Activated naive CD8-positive, alpha-beta T cell treated with anti-CD3 and anti-CD28 coated beads, Interleukin-2, amount 10 ng/mL, durations not matched to agents 7 days and 5 days (primary cell): ENCODE measurements at places on chromosomes 6 and 20.

GRCh38 chr20:4007383-4008025, 7.9 kb downstream of the RNF24 start:
- DNase-seq: no peak

DNA sequence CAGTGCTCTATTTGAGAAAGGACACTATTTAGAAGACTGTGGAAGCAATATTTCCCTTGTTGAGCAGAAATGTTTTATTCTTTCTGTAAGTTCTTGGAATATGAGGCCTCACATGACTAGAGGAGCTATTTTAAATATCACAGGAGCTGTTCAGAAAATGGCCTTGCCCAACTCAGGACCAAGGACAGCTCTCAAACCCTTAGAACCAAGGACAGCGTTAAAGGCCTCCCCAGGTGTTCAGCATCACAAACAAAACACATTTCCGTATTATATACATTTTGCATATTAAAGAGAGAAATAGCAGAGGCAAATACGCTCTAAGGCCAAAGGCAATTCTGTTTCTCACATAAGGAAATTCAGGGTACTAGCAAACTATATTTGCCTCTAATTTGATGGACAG, 631.4 kb downstream of the CDH26 start:
- no peak for DNase-seq

- no peak for DNase-seq
These were observed 32.4 kb downstream of the TAF11 start for GRCh38 chr6:34855463-34855862.

- no peak for DNase-seq
These were observed 156.8 kb upstream of the ARID1B start for GRCh38 chr6:156620331-156620730.

DNA sequence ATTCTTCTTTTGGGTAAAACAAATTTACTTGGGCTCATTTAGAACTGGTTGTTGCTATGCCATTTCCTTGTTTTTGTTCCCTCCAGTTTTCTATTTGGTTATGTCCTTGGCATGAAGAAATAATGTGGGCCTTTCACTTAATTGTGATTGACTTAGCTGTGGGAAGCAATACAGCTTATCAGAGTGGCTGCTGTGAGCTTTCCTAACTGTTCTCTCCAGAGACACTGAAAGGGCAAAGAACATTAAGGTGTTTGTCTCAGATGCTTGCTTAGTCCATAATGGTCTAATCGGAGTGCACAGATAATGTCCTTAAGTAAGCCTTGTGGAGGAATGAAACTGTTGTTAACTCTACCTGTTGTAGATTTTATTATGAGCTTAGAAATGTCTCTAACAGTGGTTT, 56.6 kb downstream of the SH3BGRL2 start:
- no peak for DNase-seq

GRCh38 chr6:132289756-132290155, 111.5 kb downstream of the MOXD1 start:
- no peak for DNase-seq

GRCh38 chr6:160221423-160221822, 37.2 kb downstream of the SLC22A2 start:
- DNase-seq: no peak

DNA sequence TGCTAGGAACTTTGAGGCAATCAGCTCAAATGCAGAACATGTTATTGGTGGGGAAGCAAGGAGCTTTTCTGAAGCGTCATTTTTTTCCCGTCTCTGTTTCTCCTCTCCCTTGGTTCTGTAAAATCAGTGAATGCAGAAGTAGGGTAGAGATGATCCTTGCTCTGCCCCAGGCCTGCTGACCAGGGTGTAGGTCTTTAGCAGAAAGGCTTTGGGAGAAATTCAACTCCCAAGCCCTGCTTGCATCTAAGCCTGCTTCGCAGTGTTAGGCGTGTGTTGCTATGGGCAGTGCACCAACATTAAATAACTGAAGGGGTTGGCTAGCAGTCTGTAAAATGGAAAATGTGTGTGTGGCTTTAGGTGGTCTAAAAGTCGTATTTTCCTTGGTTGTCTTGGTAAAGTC, 45.9 kb downstream of the SASH1 start:
- DNase-seq: no peak

GRCh38 chr20:8094850-8095249, 37.2 kb upstream of the PLCB1 start:
- DNase-seq: no peak

DNA sequence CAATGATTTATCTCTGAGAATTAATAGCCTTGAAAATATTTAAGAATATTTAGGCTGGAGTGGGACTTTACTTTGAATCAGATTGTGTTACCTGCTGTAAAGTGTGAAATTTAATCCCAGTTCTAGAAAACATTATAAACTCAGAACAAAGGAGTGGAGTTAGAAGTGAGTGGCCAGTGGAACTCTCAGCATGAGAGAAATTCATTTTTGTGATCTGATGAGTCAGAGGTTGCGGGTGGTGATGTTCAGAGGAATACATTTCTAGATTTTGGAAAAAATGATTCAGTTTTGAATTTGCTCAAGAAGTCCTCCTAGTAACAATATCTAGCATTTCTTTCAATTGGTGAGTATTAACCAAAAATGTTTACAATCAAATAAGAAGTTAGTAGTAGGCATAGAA, 167.5 kb downstream of the ZFAND3 start:
- DNase-seq: no peak

- no peak for DNase-seq
These were observed 79.8 kb downstream of the RALGAPA2 start for GRCh38 chr20:20632644-20633043.

DNA sequence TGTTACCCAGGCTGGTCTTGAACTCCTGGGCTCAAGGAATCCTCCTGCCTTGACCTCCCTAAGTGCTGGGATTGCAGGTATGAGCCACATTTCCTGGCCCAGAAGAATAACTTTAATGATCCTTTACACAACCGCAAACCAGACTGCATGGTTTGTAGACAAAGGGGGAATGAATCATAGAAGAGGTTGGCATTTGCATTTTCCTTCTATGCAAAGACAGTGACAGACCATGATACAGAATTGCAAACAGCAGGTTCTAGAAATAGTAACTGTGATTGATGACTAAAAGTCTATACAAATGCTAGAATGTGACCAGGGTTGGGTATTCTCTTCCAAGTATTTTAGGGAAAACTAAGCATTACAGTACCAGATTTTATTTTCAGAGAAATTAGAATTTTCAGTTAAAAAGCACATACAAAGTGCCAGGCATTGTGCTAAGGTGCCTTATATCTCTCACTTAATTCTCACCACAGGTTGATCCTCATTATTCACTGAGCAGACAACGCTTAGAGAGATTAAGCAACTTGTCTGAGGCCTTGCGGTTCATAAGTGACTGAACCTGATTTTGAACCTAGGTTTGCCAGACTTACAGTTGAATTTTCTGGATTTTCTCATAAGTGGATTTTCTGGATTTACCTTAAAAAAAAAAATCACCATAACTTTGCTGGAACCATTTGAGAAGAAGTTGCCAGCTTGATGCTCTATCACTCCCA, 146.6 kb downstream of the ZFAND3 start:
- no peak for DNase-seq

- no peak for DNase-seq
These were observed 644.3 kb downstream of the EPM2A start for GRCh38 chr6:145090801-145091585.

DNA sequence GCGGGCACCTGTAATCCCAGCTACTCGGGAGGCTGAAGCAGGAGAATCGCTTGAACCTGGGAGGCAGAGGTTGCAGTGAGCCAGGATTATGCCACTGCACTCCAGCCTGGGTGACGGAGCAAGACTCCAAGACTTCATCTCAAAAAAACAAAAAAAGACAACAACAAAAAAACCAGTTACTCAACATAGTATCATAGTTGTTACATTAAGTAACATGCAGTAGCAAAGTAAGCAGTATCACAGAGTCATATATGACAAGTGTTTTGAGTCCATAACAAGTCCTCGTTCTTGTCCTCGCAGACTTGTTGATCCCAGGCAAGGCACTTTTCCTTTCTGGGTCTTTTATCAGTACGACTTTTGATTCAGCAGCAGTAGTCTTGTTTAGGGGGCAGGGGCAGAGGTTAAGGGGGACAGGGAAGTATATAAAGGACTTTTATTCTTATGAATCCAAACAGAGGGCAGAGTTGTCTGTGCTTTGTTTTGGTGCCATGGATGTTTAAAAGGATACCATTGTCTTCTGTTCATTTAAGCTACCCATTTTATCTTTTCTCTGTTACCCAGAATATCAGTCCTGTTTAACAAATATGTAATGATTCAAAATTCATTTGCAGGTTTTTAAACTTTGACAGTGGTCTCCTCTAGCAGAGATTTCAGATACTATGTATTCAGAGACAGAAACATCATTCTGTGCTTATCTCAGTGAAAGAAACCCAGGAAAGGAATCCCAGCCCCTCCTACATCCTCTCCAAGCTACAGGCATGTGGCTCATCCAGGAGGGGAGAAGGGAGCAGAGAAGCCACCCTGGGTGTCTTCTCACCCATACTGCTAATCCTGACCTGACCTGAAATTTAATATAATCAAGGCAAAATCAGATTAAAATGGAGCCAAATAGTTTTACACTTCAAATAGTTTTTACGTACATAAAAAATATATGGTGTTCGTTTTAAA, 137.9 kb upstream of the EDN1 start:
- DNase-seq: no peak

- no peak for DNase-seq
These were observed 10.6 kb downstream of the MYB start for GRCh38 chr6:135191508-135192255.

- no peak for DNase-seq
These were observed 43.2 kb upstream of the SRF start for GRCh38 chr6:43127877-43128276.
